ENCODE measurements at places on chromosomes 12 and 14. TPM values are rescaled to one million over a fixed set of nuclear protein-coding genes. Genes with fewer than 3 reads are reported as not detected.

The E2F7 gene
- polyA plus RNA-seq = 0.23 TPM

The CRACR2A gene
- polyA plus RNA-seq = 29.6 TPM

The PLEKHG7 gene
- polyA plus RNA-seq = 0.23 TPM

The ANKRD9 gene
- polyA plus RNA-seq = 9.6 TPM

The RAPGEF3 gene
- polyA plus RNA-seq = 3.9 TPM

The SMCO3 gene
- polyA plus RNA-seq = not detected

The GPX2 gene
- polyA plus RNA-seq = 1,392 TPM

The RD3L gene
- polyA plus RNA-seq = not detected

The SOCS2 gene
- polyA plus RNA-seq = 17.5 TPM

The SUSD6 gene
- polyA plus RNA-seq = 10.4 TPM

The PAWR gene
- polyA plus RNA-seq = 15.7 TPM

The TMEM229B gene
- 8.0 TPM for polyA plus RNA-seq

The GRIP1 gene
- 0.98 TPM for polyA plus RNA-seq

The AHNAK2 gene
- polyA plus RNA-seq = 0.23 TPM
